ENCODE measurements at places on chromosomes 12 and 14.

GRCh38 chr14:58129208-58129607, 22.8 kb downstream of the ARMH4 start:
- DNase-seq: no peak

- no peak for DNase-seq
Observed at GRCh38 chr12:7162691-7163114, 26.8 kb upstream of the PEX5 start.

DNA sequence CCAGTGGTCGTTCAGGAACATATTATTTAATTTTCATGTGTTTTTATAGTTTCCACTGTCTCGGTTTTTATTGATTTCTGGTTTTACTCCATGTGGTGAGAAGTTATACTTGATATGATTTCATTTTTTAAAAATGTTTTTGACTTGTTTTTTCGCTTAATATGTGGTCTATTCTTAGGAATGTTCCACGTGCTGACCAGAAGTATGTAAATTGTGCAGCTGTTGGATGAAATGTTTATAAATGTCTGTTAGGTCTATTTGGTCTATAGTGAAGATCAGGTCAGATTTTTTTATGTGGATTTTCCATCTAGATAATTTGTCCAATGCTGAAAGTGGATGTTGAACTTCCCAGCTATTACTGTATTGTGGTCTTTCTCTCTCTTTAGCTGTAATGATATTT, 433.8 kb upstream of the MIS18BP1 start:
- DNase-seq: no peak

DNA sequence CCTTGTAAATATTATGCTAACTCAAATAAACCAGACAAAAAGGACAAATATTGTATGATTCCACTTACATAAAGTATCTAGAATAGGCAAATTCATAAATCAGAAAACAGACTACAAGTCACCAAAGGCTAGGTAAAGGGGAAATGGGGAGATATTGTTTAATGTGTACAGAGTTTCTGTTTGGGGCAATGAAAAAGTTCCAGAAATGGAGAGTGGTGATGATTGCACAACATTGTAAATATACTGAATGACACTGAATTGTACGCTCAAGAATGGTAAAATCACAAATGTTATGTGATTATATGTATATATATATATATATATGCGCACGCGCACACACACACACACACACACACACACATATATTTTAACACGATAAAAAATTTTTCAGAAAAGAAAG, 182.5 kb downstream of the SLC2A13 start:
- DNase-seq: no peak

- no peak for DNase-seq
Observed at GRCh38 chr14:33026850-33027430, 88.3 kb downstream of the NPAS3 start.

- DNase-seq: no peak
Observed at GRCh38 chr14:32698831-32699230, 239.8 kb upstream of the NPAS3 start.

DNA sequence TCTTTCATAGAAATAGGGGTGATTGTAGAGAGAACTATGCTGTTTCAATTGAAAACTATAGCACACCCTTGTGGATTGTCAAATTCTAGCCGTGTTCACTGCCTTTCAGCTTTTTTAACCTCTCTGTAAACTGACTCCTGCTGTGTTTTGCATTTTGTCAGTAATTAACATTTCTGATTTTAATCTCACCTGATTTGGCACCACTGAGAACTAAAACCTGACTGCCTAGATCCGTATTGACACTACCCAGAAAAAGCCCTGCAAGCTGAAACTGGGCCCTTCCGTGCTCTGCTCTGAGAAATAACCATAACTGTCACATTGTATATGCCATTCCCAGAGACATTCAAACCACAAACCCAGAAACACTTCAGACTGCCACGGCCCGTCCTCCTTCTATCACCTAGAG, 26.6 kb upstream of the ETV6 start:
- DNase-seq: no peak

DNA sequence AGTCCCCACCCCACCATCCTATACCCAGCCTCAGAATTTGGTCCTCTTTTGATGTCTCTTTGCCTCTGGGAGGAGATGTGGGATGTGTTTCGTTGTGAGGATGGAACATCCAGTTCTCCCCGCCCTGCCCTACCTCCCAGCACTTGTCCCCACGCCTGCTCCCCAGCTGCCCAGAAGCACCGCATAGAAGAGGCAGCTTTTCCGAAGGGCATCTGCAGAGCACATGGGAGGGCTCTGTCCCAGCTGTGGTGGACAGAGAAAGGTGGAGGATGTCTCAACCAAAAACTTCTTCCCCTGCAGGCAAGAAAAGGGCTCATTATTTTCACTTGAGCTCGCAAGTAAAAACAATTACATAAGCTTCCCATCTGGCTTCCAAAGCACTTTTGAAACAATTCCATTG, 302.6 kb downstream of the PCNX1 start:
- no peak for DNase-seq

DNA sequence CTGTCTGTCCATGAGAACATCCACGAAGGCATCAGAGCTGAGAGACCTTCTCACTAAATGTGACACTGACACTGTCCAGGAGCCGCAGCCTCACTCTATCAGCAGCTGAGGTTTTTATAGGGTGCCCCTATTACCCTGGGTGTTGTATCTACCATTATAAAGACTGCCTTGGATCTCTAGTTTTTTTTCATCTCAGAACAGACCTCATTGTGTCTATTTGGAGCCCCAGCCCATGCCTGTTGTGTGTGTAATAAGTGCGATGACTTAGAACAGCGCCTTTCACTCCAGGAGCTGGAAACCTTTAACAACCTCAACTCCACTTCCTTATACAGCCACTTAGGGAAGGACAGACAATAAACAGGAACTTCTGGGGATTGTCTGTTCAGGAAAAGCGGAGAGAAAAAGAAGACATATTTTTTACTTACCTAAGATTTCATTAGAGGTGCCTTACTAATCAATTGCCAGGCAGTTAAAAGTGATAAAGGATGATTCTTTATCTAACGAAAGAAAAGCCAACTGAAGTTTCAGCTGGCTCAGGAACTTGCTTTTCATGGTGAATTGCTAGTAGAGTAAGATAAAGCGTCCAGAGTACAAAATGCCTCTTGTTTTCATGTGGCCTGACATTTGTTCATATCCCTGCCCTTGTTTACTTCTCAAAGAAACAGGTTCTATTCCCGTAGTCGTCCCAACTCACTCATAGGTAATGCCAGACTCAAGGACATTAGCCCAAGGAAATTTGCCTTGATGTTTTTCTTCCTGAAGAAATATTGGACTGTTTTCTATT, 420.6 kb downstream of the RAD51B start:
- no peak for DNase-seq

DNA sequence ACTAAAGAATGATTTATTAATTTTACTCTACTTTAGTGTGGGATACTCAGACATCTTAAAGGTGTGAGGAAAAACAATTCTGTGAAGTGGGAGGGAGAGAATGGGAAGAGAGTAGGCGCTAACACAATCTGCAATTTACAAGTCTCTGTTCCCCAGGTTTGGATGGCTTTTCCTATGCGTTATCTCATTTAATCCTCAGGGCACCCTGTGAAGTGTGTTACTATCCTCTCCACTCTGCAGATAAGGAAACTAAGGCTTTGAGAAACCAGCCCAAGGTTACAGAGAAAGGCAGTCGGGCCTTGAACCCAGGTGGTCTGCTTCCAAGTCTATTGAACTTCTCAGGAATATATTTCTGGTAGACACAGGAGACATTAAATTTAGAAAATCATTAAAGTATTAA, 36.2 kb upstream of the TUBA1C start:
- DNase-seq: no peak

DNA sequence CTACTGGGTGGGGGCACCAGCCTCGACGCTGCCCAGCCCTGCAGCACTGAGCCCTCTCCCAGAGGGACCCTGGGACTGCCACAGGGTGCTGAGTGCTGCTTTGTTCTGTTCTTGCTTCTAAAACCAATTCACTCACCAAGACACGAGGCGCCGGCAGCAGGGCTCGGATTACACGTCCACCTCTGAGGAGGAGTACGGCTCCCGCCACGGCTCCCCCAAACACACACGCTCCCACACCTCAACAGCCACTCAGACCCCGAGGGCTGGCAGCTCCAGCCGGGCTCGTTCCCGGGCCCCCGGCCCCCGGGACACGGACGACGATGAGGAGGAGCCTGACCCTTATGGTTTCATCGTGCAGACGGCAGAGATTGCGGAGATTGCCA, 24.3 kb downstream of the CEP170B start:
- no peak for DNase-seq

- no peak for DNase-seq
Observed at GRCh38 chr12:84355561-84355960, 557.0 kb downstream of the SLC6A15 start.

GRCh38 chr14:89349171-89350008, 67.6 kb downstream of the FOXN3 start:
- DNase-seq: peak; percentile 81

DNA sequence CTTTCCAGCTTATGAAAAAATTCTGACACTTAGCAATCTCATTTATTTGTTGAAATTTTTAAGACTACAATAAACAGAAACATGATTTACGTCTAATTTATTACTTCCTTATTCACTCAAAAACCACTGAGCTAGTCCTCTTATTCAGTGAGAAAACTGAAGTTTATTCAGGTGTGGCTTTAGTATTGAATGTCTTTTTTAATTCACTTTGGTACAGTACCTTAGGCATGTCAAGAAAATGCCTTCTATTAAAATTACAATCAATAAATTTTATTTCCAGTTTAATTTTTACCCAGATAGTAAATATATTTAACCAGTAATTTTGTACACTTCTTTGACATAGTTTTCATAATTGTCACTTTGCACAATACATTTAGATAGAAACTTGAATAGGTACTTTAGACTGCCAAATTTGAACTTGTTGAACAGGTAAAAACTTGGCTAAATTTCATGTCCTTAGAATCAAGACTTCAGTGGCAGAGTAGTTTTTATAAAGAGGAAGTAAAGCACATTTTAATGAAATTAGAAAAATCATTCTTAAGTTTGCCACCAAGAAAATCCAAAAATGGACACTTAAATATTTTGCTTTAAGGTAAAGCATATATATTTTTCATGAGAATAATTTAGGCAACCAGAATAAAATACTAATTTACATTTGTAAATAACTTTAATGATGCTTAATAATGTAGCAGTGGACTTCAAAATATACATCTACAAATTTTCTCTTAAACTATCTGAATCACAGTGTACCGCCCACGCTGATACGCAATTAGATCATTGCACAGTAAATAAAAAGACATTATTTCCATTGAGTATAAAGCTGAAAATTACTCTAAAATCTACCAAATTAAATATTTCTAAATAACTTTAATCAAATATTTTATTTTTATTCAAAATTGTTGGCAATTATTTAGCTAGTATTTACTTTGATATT, 159.1 kb downstream of the RASSF9 start:
- no peak for DNase-seq

DNA sequence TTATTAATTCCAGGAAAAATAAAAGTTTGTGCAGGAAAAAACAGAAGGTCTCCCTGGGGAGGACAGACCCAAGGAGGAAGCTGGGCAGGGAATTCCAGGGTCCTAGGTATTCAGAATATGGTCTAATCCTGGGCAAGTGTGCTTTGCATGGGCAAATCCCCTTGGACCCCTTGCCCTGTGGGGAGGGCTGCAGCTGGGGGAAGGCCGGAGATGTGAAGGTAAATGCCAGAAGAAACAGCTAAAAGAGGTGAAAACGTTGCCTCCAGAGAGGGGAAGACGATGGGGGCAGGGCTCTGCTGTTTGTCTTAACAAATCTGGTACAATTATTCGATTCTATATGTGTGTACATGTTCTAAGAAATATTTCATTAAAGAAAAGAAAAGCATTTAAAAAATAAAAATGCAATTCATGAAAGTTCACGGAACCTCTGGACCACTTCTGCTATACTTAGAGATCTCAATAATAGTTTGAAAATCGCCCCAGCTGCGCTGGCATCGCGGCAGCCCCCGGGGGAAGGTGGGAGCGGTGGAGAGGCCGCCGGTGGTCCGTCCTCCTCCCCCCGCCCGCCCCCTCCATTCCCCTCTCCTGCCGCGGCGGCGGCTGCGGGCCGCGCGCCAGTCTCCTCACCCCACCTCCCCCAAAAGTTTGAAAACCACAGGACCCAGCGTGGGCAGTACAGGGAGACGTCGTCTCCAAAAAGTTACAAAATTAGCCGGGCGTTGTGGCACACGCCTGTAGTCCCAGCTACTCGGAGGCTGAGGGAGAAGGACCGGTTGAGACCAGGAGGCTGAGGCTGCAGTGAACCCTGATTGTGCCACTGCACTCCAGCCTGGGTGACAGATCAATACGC, 1.5 kb upstream of the PRPF40B start:
- DNase-seq: no peak

- DNase-seq: no peak
Observed at GRCh38 chr12:114697741-114698565, 14.0 kb upstream of the TBX3 start.

DNA sequence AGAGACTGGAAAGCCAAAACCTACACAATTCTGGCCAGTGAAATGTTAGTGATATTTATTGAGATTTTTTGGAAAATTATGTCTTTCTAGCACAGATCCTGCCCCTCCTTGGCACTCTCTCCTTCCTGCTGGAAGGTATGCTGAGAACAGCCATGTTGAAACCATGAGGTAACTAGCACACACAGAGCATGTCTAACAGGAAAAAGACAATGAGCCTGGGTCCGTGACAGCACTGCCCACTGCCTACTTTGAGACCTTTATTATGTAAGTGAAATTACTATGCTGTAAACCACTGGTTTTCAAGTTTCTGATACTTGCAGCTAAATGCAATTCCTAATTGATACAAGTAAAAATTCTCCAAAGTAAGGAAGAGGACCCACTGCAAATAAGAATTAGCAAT, 81.6 kb upstream of the SINHCAF start:
- no peak for DNase-seq

DNA sequence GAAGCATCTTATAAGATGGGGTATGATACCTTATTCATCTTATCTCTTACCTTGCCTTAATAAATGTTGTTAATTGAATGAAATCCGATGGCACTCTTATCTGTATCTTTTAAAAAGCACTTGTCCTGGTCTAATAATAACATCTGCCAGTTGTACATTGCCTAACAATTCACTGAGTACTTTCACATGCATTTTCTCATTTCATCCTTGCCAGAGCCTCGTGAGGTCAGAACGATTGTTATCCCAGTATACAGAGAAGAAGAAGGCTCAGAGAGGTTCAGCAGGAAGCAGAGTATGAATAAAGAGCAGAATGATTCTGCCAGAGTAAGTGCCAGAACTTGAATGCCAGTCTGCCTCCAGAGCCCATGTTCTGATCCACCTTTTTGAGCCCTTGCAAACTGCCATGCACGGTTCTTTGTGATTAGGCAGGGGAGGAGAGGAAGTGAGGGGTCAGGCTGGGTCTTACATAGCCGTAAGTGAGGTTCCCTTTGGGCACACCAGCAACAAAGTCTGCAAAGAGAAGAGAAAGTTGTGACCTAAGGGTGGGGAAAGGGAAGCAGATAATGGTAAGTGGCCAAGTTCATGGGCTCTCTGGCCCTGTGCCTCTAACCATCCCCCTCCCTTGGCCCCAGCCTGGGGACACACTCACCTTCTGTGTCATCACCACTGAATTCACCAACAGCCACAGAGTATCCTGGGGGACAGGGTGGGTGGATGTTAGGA, 11.7 kb downstream of the ITGA5 start:
- no peak for DNase-seq

- no peak for DNase-seq
Observed at GRCh38 chr12:108093209-108093608, 35.9 kb upstream of the WSCD2 start.

GRCh38 chr14:26132061-26132645, 465.7 kb downstream of the NOVA1 start:
- DNase-seq: no peak

GRCh38 chr14:58887931-58888330, 250.2 kb downstream of the DACT1 start:
- no peak for DNase-seq

- peak; percentile 26 for DNase-seq
Observed at GRCh38 chr12:5043589-5044419, at the start of gene KCNA5. TSS of gene KCNA5 (plus strand) at chr12:5043879. CDS start at chr12:5044148, 269 bp downstream.
